ENCODE measurements at places on chromosomes 4 and X.

DNA sequence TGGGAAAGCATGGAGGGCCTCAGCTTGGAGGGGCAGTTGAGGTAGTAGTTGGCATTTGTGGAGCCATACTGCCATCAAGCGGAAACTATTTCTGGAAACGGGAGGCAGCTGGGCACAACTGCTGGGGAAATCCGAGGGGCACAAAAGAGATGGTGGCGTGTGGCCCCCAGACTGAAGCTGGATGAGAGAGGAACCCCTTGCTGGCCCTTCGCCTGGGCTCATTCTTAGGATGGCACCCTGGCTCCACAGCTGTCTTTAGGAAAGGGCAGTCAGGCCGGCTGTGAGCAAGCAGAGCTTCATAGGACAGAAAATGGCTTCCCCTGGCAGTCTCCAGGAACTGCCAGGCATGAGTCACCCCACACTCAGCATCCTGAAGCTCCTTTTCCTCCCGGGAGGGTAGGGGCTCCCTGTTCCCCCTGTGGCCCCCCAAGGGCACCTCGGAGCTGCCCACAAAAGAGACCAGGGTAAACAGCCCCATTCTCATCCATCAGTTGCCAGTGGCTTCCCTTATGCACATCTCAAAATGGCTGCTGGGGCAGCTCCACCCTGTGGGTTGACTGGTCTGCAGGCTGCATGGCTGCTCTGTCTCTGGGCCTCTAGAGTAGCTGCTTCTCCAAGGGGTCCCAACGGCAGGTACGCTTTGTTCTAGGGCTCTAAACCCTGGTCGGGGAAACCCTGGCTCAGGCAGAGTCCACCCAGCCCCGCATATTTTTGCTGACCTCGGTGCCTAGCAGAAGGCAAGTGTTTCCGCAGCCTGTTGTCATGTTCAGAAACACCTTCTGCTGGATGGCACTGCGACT lies 64.7 kb downstream of the NBDY start:
- DNase-seq: no peak

- DNase-seq: no peak
Observed at GRCh38 chr4:27017623-27018022, 157.0 kb downstream of the STIM2 start.

DNA sequence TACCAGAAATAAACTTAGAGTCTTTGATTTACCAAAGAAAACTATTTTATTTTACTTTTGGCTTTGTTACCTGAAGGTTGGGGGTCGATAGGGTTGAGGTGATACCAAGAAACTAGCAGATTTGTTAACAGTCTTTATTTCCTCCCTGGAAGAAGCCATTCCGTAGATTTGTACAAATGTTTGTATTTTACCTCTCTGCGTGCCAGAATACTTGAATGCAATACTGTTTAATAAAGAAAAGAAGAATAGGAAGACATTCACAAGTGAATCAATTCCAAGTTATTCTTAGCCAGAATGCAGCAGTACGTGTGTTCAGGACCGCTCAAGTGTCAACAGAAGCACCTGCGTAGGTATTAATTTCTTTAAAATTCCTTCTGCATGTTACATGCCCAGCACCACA lies 260.3 kb upstream of the TENM3 start:
- no peak for DNase-seq

DNA sequence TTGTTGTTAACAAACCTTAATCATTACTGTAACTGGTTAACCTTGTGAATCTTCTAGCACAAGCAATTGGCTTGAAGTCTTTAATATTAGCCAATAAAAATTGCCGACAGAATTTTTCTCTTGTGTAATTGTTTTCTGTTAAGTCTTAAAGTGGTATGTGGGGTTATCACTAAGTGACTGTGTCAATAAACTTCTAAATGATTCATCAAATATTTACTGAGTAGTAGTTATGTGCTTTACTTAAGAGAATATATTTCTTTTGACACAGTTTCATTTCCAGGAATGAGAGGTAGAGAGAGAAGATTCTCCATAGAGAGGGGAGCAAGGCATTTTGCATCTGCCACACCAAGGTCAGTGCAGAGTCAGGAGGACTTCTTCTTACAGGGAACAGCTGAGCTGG lies 2361.6 kb upstream of the AGA start:
- DNase-seq: no peak

DNA sequence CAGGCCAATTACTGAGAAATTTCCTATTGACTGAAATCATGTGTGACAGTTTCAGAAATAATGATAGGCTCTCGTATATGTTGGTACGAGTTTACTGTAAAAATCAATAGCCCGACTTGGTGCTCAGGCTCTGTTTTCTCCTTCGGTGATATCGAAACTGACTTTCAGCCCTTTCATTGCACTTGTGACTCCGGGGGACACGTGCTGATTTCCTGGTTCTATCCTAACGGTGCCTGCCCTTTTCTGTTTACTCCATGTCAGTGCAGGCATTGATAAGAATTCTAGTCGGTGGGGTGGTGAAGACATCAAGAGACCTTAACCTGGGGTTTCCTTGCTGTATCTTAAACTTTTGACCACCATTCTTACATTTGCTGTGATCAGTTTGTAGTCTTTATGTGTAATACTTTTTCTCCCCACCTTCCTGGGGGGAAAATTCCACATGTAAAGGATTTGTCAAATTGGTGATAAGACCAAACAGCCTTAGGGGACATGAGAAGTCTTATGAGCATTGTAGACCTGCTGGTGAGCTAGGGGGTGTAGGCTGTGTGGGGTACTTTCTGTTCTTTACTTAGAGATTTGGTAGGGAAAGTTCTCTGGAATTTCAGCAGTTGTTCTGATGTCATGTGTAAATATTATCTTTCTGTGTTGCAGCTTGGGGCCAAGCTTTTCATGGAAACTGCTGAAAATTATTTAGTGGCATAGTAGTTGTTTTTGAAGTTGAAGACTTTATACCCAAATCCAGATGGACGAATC lies 52.7 kb downstream of the TMEM131L start:
- DNase-seq: no peak

DNA sequence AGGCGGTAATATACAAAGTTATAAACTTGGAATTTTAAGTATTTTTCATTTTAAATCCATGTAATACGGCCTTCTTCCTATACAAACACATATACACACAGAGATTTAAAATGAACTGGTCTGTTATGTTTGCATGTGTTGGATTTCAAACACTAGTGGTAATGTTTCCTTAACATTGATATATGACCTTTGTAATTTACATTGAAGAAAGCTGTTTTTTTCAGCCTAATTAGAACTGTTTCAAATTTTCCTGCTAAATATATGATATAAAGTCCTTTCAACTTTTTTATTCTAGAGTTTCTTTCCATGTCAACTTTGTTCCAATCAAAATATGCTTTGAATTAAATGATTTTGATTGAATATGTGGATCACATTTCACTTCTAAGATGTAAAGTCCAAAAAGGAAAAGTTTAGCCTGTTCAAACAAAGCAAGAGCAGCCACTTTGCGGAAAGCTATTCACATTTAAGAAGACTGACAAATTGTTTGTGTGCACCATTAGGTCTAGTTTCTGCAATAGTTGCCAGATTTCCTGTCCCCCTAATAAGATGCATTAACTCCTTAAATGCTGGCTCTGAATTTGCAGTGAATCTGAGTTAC lies 226.0 kb upstream of the MAB21L2 start:
- DNase-seq: no peak

DNA sequence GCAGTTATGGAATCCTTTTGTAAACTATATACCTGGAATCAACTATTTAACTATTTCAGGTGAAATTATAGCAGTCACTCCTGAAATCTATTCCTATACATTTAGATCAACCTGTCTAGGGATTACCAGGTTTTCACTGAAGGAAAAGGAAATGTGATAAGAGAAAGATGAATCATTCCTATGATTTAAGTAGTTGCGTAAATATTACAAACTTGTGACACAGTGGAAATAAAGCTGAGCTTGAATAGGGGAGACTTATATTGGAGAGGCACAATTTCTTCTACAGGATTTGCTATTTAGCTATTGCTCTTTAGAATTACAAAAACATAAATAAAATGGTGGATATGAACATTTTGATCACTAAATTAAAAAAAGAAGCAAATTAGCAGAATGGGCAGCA lies 284.1 kb upstream of the EPHA5 start:
- no peak for DNase-seq

GRCh38 chrX:41664375-41664901 lies 24.3 kb upstream of the GPR34 start:
- DNase-seq: no peak

Data from NCI-H524 treated with DMSO at 0.1 percent for 48 hours (cell line).